ENCODE measurements at places on chromosomes 1 and 21.

- no peak for DNase-seq
Observed at GRCh38 chr1:18010945-18011344, 96.7 kb upstream of the IGSF21 start.

GRCh38 chr1:211589782-211590721 lies 11.1 kb upstream of the SLC30A1 start:
- DNase-seq, result no peak

DNA sequence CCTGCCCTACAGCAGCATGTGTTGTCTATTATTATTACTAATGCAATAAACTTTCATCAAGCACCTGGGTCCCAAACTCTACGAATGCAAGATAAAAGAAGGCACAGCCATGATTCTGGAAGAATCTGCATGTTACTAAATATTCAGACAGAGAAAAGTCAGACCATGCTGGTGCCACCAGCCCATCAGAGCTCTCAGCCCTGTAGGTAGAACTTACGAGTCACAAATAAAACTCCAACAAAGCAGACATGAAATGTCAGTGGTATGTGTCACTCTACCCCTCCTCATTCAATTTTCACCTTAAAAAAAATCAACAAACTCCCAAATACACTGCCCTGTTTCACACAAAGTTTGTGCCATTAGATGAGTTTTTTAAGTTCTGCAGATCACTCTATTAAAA lies 62.4 kb upstream of the TIAM1 start:
- no peak for DNase-seq

GRCh38 chr1:207429963-207430362 lies 24.2 kb upstream of the CR2 start:
- DNase-seq, result no peak

DNA sequence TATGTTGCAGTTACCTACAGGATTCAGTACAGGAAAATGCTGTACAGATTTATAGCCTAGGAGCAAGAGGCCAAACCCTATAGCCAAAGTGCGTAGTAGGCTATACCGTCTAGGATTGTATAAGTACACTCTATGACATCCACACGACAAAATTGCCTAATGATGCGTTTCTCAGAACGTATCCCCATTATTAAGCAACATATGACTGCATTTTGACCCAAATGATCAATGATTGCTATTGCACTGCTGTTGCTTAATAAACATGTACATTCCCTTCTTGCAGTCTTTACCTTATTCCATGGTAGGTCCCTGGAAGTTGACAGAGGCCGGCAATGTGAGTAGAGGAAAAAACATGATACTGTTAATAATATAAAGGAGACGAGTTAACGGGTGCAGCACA lies 33.0 kb downstream of the LRRC8C start:
- DNase-seq, result no peak

DNA sequence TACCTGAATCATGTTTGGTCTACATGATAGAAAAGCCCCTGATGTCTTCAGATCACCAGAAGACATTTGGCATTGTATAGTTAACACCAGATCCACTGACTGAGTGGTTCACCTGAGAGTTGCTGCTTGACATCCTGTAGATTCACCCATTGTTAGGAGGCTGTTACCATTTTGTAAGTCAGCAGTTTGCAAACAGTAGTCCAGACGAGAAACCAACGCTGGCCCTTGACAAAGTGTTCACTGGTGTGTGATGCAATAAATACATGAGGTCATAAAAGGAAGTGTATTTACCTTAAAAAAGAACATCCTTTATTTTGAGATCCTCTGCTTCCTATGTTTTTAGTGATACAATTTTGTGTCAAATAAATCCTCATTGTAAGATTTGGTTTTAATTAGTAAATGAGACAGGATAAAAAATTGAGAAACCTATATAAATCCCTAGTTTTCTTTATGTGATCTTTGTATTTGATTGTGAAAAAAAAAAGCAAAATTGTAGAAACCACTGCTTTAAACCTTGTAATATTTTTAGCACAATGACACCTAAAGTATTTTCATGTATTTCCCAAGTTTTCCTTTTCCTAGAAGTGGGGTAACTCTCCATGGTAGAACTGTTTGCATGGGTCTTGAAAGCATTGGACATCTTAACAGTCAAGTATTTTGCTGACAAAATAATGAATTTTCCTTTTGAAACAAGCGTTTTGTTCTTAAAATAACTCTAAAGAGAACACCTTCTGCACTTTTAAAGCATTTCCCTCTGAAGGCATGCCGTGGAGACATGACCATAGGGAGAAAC lies 204.3 kb downstream of the FGGY start:
- no peak for DNase-seq

DNA sequence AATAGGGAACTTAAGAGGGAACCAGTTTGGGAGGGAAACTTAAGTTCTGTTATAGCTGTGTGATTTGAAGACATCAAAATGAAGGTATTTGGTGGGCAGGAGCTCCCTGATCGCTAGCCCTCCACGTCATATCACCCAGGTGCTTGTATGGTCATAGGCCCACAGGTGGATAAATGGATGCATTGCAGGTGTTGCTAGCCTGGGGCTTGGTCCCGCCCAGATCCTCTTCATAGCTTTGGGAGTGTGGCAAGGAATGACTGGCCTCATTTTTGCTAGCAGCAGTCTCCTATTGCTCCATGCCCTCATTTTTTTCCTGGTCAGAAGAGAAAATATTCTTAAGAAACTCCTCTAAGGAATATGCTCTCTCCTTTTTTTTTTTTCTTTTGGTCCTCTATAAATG lies 11.3 kb downstream of the GNPAT start:
- no peak for DNase-seq

GRCh38 chr1:233246965-233247364 lies 48.6 kb downstream of the PCNX2 start:
- DNase-seq, result no peak

DNA sequence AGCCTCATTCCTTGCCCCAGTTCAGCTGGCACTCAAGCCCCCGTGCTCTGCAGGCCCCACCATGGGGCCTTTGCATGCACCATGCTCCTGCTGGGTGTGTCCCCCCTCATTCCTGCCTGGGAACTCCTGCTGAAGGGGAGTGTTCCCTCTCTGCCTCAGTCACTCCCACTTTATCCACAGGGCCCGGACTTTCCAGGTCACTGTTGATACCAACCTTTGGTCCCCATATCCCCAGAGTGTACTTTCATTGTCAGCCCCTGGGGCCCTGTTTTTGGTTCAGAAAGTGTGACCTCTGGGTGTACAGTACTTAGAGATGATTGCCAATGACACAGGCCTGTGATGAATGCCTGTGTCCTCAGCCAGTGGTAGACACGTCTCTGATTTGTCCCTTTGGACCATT lies 2.9 kb downstream of the TTC22 start:
- DNase-seq, result no peak

DNA sequence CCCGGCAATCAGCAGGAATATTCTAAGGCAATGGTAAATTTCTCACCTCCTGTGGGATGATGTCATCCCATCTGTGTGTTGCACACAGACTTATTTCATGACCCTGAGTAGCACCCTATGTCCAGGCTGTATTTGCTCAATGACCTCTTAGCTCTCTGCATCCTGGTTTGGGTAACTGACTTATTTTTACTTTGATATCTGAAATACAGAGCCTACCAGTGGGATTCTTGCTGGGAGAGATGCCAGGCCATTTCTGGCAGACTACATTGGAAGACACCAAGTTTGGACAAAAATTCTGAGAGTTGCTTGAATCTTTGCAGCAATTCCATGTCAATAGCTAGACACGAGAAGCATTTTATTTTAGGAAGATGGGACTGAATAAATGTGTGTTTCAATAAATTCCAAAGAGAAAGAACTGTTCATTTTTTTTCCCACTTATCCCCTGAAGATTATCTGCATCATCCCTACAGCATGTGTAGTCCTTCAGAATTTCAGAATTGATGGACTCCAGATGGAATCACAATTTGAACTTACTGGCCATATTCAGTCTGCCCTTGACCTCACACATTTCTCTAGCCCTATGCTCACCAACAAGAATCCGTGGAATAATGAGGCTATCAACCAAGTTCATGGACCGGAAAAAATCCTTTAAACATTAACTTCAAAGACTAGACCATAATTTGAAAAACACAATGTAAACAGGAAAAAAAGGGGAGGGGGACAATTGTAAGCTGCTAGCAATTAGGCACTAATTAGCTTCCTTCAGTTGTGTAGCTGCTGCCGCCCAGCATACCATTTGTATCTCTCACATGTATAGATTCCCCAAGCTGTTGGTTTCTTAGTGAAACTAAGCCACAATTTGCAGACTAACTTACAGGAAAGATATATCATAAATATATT lies 226.5 kb downstream of the HMCN1 start:
- no peak for DNase-seq

DNA sequence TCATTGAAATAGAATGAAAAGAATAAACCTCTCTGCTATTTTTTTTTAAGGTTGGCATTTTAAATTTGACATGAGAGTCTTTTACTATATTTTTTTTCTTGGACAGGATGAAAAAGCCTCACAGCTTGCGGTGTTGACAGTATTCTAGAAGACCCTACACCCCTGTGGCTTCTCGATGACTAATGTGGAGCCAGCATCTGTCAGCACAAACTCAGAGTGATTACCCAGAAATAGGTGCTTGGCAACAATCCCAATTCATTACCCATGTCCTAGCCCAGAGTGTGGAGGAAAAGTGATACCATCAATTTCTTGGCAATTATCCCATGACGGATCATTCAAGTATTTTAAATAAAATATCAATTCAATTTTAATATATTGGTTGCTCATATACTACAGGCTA lies 186.8 kb upstream of the MAP1LC3C start:
- DNase-seq, result no peak

- no peak for DNase-seq
Observed at GRCh38 chr1:60423146-60423780, 349.7 kb upstream of the C1orf87 start.

DNA sequence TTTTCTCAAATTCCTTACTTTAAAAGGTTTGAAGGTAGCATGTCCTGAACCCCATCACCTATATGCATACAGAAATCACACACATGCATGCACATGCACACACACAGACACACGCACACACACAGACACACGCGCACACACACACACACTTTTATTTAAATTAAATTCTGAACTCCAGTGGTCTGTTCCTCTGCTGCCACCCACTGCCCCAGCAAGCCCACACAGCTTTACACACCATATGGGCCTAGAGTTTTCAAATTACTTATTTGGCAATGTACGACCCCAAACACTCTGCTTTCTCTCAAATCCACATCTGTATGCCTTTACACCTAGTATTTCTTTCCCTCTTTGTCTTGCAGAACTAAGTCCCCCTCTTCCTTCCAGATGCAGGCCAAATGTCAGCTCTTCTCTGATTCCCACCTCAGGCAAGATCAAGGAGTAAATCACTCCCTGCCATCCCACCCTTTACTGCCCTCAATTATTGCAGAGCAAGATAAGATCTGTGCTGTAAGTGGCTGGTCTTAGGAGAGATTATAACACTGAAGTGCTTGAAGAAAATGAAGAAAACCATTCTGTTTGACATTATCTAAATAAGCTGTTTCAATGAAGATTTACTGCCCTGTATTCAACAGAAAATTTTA lies 429.9 kb upstream of the CXADR start:
- no peak for DNase-seq

DNA sequence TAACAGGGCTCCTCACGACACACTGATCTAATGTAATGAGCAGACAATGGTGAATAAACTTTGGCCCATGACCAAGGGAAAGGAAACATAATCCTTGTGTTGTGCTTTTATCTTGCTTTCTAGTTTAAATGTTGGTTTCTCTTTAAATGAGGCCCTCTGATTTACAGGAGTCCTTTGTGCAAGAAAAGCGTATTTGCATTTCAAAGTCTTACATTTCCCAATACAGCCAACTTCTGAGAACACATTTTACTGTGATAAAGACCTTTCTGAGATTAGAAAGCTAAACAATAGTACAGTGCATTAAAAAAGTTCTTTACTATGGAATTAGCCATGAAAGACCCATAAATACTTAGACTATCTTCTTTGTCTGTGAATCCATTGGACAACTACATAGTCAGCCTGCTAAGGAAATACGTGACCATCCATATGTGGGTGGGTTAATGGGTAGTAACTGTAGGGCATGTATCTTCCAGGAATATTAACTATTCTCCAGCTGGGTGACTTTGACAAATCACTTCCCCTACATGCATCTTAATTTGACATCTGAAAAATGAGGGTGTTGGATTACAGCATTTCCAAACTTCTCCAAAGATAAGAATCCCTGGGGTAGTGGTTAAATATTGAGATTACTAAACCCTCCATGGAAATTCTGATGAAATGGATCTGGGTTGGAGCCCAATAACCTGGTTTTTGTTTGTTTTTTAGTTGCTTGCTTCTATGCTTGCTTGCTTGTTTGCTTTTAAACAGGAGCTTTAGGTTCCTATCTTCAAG lies 50.3 kb upstream of the USP1 start:
- DNase-seq, result no peak

DNA sequence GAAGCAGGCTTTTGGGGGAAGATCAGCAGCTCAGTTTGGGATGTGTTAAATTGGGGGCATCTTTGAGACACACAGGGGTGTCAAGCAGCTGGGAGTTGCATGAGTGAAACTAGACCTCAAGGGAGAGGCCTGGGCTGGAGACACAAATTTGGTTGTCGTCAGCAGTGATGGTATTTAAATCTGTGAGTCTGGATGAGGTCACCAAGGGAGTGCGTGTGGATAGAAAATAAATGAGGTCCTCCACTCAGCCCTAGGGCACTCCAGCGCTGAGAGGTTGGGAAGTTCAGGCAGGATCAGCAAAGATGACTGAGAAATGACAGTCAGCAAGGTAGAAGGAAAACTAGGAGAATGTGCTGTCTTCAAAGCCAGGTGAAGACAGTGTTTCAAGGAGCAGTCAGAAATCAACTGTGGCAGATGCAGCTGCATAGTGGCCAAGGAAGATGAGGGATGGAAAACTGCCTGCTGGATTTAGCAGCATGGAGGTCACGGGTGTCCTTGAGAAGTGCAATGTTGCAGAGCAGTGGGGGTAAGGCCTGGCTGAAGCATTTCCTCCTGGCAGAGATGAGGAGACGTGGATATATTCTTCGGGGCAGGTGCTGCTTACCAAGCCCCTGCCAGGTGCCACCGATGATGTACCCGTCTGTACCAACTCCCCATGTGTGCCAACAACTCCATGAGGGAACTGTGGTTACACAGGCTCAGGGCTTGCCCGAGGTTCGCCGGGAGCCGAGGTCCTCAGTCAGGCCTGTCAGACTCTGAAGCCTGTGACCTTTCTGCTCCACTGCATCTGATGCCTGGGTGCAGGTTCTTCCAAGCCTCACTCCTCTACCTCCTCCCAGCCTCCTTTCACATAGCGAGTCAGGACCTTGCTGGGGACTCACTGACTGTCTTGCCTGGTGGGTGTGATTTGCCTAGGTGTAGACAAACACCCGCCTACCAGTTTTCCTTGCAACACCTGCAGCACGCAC lies 11.3 kb downstream of the MAP7D1 start:
- DNase-seq, result no peak

Data from NT2/D1 (cell line).